ENCODE measurements at places on chromosomes 12 and 14. TPM values are rescaled to one million over a fixed set of nuclear protein-coding genes. Genes with fewer than 3 reads are reported as not detected.

The SPIC gene
- not detected for total RNA-seq

DNA sequence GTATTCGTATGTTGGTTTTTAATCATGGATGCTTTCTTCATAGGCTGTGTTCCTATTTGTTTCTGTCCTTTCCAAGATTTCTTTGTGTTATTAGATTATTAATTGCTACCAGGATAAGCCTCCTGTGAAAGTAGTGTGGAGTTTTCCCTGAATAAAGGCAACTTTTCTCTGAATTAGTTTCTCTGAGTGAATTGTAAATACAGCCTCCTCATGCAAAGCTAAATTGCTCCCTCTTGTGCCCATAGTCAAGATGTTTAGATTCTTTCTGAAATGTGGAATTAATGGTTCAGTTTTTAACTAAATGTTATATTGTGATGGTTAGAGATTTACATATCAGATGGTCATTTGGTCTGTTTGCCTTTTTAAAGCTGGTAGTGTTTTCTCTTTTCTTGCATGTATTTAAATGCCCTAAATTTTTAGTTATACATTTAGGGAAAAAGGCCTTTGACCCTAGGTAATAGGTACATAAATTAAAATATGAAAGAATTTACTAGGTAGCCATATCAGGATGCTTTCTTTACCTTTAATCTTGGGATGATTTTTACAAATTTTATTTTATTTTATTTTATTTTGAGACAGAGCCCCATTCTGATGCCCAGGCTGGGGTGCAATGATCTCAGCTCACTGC is 8.9 kb downstream of the APAF1 start:
- no peak for DNase-seq

DNA sequence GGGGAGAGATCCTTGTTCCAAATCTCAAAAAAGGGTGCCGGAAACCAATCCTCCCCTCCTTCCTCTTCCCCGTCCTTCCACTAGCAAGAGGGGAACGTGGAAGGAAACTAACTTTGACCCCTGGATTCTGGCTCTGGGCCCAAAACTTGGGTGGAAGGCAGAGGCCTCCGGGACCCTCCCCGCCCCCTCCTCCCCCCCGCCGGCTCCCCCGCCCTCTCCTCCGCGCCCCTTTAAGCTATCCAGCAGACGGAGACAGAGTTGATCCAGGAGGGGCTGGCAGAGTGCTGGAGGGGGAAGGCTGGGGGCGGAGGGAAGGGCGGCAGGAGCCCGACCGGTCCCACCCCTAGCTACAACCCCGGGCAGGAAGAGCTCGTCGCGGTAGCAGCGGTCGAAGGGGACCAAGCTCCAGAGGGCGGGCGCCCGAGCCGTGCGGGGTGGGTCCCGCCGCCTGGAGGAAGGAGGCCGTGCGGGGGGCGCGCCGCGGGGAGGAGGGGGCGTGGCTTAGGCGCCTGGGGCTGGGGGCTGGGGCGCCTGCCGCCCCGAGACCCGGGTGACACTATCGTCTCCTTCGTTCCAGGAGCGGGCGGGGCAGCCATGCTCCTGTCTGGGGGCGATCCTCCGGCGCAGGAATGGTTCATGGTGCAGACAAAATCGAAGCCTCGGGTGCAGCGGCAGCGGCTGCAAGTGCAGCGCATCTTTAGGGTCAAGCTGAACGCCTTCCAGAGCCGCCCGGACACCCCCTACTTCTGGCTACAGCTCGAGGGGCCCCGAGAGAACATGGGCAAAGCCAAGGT is at the start of gene NYNRIN:
NYNRIN (plus strand) TSS at position 351 of the 794 bp plus-strand sequence; CDS start at position 595, 244 bp downstream.
- peak; percentile 38 for DNase-seq

- DNase-seq = peak; percentile 62
Measured at GRCh38 chr12:132771126-132771838, 9.7 kb upstream of the ANKLE2 start.

The GALNT4 gene
- 5.9 TPM for total RNA-seq

DNA sequence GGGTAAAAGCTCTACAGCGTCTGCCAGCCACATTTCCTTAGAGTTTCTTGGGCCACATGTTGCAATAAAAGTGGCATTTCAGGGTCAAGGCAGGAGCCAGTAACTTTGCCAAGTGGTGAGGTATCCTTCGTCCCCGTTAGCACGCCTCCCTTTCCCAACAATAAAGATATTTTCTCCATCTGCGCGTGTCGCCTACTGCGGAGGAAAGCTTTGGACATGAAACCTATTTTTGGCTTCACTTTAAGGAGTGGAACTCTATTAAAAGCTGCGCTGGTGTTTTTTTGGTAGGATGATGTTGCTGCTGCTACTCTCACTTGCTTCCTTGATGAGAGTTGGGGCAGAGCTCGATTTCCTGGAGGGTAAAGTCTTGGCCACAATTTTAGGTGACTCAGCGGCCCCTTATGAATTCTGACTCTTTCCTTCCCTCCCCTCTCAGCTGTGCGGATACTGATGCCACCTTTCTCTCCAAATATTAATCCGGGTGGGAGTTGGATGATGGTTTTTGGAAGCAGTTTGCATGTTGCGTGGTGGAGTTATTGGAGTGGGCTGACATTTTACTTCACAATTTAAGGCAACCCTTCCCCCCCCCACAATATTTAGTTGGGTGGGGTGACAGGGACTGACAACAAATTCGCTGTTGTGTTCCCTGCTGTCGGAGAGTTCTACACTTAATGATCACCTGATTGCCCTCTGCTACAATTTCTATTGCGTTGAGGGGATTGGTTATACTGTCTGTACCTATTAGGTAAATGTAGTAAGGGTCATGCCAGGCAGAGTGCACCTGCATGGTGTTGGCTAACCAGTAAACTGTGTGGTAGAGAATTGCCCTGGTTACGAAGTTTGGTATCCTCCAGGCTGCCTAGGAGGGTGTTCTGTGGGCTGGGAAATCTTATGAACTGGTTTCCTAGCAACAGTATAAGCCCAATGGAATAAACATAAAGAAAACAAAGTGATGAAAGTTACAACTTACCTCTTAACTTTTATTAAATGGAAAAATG is 1.1 kb downstream of the CCDC91 start:
- DNase-seq = peak; percentile 65

The RNF212B gene
- not detected for total RNA-seq

All from activated CD8-positive, alpha-beta T cell treated with anti-CD3 and anti-CD28 coated beads for 36 hours (primary cell).